AG09319 (cell line): ENCODE measurements at places on chromosomes 7 and 10.
A peak's percentile ranks its signal among the peaks of the same experiment; 100 is the strongest.

GRCh38 chr7:37096341-37096740 lies 352.3 kb downstream of the ELMO1 start:
- DNase-seq, result no peak

- DNase-seq, result no peak
Observed at GRCh38 chr10:103184615-103185014, 8.5 kb downstream of the NT5C2 start.

GRCh38 chr10:101056365-101057151 lies 5.2 kb upstream of the KAZALD1 start:
- DNase-seq, result no peak

DNA sequence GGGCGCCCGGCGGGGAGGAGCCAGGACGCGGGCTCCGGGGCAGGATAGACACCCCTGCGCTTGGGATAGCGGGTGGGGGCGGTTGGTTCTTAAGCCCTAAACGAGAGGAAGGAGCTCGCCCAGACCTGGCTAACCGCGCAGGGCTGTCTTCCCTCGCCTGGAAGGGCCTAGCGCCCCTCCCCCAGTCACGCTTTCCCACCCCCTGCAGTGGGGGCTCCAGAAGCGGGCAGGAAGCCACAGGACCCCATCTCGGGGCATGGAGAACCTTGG lies 6.5 kb downstream of the SHH start:
- no peak for DNase-seq

GRCh38 chr10:131943021-131943814 lies 38.5 kb downstream of the BNIP3 start:
- DNase-seq, result no peak

DNA sequence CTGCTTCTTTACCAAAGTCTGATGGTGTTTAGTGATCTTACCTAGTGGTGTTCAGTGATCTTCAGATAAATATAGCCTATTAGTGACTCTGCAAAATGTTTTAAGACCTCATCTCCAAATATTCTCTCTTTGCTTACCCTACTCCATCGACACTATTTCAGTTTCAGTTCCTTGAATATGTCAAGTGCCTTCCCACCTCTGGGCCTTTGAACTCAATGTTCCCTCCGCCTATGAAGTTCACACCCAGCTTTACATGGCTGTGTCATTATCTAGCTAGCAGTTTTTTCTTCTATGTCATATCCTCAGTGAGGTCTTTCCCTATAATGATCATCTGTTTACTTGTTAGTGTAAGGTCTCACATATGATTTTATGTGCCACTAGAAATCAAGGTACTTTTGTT lies 322.6 kb downstream of the DGKB start:
- no peak for DNase-seq

GRCh38 chr7:2016761-2017480 lies 215.8 kb downstream of the MAD1L1 start:
- DNase-seq, result no peak

DNA sequence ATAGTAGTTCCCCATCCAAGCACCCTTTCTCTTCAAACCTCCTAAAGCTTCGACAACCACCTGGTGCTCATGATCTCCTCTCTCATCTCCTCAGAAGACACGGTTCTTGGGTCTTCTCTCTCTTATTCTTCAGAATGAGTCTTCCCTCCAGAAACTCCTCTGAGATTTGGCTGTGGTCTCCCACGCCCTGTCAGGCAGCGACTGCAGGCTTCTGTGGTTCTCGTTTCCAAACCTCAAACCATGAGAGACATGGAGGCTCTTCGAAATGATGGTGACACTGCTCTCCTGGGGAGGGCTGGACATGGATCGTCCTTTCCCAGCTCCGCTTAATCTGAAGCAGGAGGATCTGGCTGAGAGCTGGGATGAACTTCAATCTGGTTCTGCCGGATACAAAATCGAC lies 78.6 kb upstream of the PITRM1 start:
- no peak for DNase-seq

- DNase-seq, result no peak
Observed at GRCh38 chr10:18216482-18216881, 76.3 kb downstream of the CACNB2 start.

DNA sequence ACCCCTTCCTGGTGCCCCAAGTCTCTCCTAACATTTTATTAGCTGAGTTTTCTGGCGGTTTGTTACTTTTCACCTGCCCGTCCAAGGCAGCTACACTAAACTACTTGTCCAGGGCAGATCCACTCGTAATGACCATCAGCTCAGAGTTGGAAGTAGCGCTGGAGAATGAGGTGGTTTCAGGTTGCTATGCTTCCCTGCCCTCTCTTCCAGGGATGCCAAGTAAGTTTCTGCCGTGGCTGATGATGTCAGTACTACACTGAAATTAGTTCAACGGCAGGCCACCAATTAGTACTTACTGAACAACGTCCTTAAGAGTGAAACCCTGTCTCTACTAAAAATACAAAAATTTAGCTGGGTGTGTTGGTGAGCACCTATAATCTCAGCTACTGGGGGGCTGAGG lies 55.2 kb downstream of the DIP2C start:
- no peak for DNase-seq

GRCh38 chr10:73899423-73899822 lies 11.5 kb upstream of the PLAU start:
- DNase-seq, result no peak

DNA sequence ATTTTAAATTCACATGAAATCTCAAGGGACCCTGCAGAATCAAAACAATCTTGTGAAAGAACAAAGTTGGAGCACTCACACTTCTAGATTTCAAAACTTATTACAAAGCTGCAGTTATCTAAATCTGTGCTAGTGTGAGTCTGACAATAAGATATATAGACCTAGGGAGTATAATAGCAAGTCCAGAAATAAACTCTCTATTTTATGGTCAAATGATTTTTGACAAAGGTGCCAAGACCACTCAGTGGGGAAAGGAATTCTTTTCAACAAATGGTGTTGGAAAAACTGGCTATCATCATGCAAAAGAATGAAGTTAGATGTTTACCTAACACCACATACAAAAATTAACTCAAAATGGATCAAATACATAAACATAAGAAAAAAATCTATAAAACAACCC lies 68.2 kb downstream of the TFEC start:
- no peak for DNase-seq

DNA sequence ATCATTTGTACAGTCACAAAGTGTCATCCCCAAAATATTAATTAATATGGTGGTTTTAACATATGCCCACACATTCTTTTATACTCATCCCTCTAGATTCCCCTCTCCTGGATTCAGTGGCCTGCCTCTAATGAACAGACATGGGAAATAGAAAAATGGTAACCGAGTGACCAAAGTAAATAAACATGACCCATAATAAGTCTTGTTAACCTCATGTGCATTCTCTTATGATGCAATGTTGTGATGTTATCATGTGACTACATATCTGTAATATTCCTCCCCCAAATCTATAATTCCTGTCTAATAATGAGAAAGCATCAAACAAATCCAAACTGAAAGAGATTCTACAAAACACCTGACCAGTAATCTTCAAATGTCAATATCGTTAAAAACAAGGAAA lies 164.5 kb upstream of the PRSS1 start:
- DNase-seq, result no peak

GRCh38 chr10:103053659-103054581 lies 135.8 kb downstream of the CNNM2 start:
- DNase-seq, result peak; percentile 63

GRCh38 chr7:80134536-80135308 lies at the start of gene GNAI1:
Gene GNAI1, plus strand, starts transcription at chr7:80134831. Its CDS starts 330 bp downstream, at chr7:80135161.
- DNase-seq, result peak; percentile 57

DNA sequence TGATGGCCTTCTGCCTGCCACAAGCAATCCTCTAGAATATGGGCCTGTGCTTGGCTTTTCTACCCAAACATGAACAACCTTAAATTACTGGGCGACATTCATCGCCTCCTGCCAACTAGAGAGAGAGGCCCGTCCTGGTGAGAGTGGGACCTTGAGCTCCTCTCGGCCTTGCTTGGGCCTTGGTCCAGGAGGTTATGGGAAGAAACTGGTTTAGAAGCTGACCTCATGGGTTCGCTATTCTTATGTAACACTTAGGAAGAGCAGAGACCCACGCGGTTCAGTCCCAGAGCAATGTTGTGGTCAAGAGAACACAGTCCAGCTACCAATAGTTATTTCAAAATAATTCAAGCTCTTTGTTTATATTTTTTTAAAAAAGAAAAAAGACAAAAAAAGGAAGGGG lies 176.3 kb upstream of the ZNF32 start:
- peak; percentile 89 for DNase-seq

DNA sequence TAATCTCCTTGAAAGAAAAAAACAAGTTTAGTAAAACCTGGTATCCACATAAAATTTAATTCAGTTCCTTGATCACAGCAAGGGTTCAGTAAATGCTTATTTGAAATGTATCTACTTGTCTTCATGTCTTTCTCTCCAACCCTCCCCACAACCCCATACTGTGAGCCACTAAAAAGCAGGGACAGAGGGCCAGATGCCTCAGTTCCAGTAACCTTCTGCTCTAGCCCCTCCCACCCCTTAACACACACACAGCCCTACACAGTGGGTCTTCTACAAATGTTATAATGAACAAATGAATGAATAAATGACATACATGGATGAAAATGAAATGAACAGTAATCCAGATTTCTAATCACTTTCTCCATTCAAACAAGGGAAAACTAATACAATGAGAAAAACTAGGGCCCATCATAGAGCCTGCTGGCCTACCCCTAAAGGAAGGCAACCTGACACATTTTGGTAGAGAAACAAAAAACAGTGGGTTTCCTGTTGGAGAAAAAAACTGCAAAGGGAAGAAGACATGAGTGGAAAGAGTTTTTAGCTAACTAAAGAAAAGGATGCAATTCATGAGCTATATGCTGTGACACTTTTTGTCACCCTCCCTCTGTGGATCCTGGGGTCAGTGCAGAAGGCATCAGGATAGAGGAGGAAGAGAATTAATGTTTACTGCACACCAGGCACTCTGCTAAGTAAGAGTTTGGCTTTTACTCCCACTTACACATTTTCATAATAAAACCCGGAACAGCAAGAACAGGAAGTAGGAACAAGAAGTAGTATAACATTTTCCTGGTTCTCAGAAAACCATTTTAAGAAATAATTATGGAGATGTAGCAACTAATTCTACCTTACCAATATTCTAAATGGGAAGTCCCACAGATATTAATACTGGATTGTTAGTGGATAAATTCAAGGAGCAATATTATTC lies 38.1 kb downstream of the ELMO1 start:
- no peak for DNase-seq

GRCh38 chr10:101050208-101051069 lies 11.3 kb upstream of the KAZALD1 start:
- no peak for DNase-seq

DNA sequence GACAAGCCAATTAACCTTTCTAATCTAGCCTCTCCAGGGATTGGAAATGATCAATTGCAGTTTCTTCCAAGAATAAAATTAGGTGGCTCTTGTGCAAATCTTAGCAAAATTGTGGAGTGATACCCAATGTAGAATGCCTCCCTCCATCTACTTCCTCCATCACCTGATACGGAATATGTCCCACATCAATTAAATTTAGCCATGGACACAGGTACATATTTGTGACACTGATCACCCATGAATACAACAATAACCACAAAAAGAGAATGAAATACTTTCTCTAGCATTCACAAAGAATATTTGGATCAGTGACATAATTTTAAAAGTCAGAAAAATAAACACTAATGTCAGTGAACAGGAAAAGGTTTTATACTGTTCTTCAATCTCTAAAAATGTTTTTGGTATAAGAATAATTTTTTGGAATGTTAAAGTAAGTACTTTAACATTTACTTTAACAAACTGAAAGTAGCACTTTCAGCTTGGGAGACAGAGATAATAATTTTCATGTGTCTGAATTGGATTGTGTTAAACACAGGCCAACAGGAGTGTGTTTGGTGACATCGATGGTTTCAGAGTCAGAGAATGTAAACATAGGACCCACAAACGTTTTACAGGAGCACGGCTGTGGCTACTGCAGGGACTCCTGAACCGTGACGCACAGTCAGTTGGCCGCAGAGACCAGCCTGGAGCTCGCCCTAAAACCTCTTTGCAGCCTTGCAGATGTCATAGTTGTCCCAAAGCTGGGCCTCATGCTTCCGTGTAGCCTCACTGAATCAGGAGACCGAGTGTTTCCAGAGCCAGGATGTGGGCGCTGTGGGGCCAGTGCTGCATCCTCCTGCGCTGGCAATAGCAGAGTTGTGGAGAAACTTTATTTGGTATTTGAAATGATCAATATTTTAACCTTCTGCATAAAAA lies 7.2 kb downstream of the RBM20 start:
- peak; percentile 12 for DNase-seq

GRCh38 chr10:132833421-132834111 lies 47.6 kb upstream of the NKX6-2 start:
- no peak for DNase-seq

GRCh38 chr10:74641659-74642058 lies 184.7 kb upstream of the KAT6B start:
- DNase-seq, result no peak

GRCh38 chr7:151374726-151375125 lies 33.1 kb downstream of the NUB1 start:
- no peak for DNase-seq

DNA sequence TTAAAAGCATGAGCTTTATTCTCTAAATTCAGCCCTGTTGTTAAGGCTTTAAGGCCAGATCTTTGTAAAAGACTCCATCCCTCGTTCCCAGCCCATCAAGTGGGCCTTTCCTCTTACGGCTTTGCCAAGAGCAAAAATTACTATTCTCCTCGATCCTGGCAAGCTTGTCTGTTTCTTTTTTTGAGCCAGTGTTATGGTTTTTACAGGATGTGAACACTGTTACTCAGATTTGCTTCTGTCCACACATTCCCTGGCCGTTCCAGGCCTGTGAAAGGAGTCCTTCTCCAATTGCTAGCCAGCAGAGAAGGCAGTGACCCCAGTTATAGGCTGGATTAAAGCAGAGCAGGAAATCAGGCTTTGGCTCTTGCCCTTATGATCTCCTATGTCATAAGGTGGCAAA lies 47.0 kb upstream of the EPC1 start:
- no peak for DNase-seq

- DNase-seq, result no peak
Observed at GRCh38 chr10:12164085-12164484, 31.6 kb downstream of the NUDT5 start.

DNA sequence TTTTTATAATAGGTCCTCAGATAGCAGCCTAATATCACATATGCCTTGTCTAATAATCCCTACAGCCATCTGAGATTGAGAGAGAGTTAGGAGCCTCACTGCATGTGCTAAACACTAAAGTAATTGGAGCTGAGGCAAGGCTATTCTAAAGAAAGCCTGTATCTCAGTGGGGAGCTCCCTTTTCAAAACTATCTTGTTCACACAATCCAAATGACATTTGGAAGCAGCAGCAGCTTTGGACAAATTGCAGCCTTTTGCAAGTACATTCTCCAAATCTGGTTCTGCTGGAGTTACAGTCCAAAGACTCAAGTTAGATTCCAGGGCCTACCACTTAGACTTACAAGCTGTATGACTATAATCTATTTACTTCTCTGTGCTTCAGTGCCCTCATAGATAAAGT lies 104.5 kb downstream of the MACC1 start:
- DNase-seq, result no peak

GRCh38 chr7:116433246-116433645 lies 66.3 kb upstream of the CAV2 start:
- no peak for DNase-seq

GRCh38 chr7:125088555-125088954 lies 158.9 kb upstream of the POT1 start:
- no peak for DNase-seq
